ENCODE measurements at places on chromosomes 12 and 14. TPM values are rescaled to one million over a fixed set of nuclear protein-coding genes. Genes with fewer than 3 reads are reported as not detected.

Gene NDRG2
- 914 TPM for total RNA-seq

Gene SFSWAP
- 54.0 TPM for total RNA-seq

Gene KRT73
- total RNA-seq = not detected

Gene HAL
- total RNA-seq = 0.59 TPM

Gene P2RX7
- 52.2 TPM for total RNA-seq

Gene CLEC9A
- total RNA-seq = 1.7 TPM

Gene TPH2
- 1.3 TPM for total RNA-seq
